ENCODE measurements at places on chromosomes 11 and 22. TPM values are rescaled to one million over a fixed set of nuclear protein-coding genes. Genes with fewer than 3 reads are reported as not detected.

C11orf16 gene
- total RNA-seq, result not detected

DLG2 gene
- total RNA-seq, result 37.9 TPM

DNA sequence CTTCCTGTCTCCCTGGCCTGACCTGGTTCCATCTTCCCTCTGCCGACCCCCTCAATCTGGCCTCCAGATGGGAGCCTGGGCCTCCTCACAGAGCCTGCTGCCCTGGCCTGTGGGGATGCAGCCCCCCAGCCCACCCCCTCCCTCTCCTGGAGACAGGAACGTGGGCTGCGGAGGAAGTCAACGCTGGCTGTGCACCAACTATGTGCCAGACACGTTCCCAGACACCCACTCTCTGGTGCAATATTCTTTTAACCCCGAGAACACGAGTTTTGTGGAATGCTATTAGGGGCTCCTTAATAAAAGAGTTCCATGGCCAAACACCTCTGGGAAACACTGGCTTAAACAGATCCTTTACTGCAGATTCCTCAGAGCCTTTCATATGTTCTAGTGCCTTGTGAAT is 15.9 kb downstream of the WNT11 start:
- no peak for DNase-seq

DNA sequence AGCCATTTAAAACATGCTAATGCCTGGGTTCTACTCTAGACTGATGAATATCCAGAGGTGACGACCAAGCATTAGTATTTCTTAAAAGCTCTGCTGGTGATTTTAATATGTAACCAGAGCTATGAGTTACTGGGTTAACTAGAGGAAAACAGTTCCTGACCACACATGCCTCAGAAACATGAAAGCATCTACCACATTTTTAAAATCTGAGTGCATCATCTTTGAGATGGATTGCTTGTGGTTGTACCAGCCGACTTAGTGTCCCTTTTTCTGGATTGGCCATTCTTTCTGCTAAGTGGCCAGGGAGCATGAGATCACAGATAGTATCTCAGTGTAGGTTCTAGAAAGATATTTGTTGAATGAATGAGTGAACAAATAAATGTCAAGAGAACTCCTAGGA is 152.4 kb downstream of the NTM start:
- no peak for DNase-seq

DNA sequence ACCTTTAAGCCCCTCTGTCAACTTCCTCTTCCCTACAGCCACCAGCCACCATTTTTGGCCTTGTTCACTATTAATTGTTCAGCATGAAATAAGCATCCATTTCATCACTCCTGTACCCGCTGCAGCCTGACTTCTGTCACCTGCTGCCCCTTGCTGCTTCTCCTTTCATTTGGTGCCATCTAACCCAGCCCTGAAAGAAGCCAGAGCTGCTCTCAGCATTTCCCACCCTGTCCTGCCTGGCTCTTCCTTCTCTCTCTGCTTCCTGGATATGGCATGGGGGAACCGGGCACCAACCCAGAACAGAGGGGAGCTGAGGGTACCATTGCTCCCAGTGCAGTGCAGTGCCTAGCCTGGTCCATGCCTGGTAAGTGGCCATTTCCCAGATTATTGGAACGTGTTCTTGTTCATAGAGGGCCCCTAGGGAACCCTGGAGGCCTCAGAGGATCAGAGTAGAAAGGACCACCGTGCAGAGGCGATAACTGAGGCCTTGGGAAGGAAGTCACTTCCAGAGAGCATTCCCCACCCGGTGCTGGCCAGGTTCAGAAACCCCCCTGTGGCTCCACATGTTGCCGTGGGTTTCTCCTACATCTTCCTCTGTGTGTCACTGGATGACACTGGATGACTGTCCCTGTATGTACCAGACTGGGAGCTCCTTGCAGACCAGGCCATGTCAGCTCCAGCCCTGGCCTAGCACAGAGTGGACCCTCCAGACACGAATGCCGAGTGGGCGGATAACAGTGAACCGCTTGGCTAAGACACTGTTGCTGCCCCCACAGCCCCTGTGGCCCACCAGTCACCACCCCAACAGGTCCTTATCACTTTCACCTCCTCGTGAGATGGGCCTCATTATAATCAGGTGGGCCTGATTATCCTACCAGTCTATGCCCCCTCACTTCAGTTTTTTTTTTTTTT is 4.7 kb downstream of the YDJC start:
- no peak for DNase-seq

DNA sequence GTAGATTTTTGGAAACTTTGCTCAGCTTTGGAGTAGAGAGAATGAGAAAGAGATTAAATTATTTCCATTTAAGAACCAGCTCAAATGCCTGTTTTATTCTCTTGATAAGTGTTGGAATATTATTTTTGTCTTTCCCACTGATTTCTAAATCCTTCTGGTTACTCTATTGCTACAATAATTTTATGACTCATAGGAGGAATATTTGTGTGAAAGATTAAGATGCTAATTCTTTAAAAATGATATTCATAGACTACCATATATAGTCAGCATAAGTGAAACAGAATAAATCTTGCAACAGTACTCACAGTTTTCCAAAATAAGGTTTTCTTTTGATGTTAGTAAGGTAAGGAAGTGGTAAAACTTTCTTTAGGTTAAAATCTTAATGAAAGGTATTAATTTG is 60.9 kb downstream of the YAP1 start:
- no peak for DNase-seq

- DNase-seq, result peak; percentile 20
These were observed 4.6 kb downstream of the DKK3 start for GRCh38 chr11:12003815-12004214.

- DNase-seq, result no peak
These were observed 12.5 kb downstream of the SLC6A5 start for GRCh38 chr11:20611892-20612291.

Measured in suprapubic skin (tissue), 4 donors.